NCI-H446 treated with DMSO at 0.1 percent for 48 hours (cell line): ENCODE measurements at places on chromosomes 5 and 9.
A peak's percentile ranks its signal among the peaks of the same experiment; 100 is the strongest.

DNA sequence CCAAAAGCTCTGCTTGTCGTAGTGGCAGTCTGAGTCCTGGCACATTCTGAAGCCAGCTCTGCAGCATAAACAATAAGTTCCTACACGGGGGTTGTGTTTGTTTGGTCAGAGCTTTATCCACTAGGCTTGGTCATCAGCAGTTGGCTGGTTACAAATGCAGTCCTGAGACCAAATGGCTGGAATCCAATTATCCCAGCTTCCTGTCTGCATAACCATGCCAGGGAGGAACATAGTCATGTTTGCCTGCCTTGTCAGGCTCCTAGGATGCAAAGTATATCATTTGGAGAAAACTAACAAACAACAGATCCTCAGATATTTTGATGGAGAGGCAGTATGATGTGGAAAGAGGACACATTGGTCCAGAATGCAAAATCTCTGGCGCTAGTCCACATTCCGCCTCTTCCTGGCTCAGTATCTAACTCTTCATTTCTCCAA lies 85.8 kb downstream of the FBXO38 start:
- DNase-seq = no peak

- no peak for DNase-seq
Observed at GRCh38 chr5:61202213-61202612, 39.9 kb upstream of the SMIM15 start.

DNA sequence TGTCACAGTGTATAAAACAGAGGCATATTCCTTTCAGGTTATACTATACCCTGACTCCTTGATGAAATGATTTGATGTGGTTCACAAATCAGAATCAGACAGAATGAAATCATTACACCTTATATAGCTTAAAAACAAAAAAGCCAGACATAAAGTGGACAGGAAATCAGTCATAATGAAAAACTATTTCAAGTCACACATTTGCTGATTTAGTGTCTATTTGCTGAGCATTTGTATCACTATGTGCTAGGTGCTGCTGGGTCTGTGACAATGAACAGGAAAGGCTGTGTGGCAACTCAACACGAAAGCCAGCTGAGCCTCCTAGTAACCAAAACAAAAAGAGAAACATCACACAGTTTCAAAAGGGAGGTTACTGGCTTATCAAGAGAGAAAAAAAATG lies 194.0 kb downstream of the EFNA5 start:
- no peak for DNase-seq

DNA sequence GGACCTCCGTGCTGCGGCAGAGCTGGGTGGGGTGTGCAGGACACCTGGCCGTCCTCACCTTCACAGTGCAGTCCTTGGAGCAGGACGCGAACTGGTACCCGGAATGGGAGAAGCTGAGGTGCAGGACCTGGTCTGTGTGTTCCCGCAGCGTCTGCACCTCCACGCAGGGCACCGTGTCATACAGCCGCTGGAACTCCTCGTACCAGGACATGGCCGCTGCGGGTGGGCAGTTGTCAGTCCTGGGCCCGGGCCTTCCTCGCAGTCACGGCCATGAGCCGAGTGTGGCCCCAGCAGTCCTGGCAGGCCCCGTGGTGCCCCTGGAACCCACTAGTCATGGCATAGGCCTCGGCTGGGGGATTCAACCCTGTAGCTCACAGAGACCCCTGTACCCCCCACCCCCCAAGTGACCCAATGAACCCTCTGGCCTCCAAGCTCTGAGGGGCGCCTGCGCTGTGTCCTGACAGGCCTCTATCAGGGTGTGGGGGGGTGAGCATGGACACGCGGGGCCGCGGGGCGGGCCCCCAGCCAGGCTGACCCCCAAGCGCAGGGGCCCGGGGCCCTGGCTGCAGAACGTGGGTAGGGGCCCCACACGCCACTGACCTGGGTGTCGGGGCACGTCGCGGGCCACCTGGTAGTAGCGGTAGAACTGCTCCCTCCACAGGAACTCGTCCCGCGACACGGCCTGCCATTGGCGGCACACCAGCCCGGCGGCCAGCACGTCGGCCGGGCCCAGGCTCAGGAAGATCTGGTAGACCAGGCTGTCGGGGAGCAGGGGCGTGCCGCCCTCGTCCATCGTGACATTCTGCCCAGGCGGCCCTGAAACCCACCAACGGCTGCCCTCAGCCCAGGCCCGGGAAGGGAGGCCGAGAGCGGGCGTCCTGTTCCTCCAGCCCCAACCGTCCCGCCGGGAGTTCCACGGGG lies 987 bp downstream of the FBXW5 start:
- DNase-seq = no peak

DNA sequence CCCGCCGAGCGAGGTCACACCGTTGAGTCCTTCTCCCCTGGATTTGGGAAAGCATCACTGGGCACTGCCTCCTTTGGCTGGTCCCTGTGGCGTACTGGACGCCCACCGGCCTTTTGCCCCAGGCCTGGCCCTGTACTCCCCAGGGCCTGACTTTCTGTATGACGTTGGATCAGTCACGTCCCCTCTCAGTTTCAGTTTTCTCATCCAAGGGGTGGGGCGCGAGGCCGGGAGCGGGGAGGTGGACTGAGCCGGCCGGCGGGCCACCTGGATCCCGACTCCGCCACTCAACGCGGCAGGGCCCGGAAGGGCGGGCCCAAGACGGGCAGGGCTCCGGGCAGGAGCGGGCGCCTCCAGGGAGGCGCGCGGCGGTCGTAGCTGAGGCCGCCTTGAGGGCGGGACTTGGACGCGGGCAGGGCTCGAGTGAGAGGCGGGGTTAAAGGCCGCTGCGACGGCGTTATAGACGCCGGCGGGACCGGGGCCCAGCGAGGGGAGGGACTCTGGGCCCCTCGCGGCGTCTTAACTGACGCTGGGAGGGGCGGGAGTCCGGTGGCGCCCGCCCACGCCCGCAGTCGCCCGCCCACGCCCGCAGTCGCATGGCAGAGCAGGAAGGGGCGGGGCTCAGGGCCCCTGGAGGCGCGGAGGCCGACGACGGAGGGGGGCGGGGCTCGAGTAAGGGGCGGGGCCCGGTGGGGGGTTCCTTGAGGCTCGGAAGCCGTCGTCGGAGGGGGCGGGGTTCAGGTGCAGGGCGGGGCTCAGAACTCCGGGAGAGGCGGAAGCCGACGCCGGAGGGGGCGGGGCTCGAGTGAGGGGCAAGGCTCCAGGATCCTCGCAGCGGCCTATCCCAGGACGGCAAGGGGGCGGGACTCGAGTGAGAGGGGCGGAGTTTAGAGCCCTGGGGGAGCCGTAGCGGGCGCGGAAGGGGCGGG lies 549 bp upstream of the CARD19 start:
- peak; percentile 90 for DNase-seq

GRCh38 chr5:134063188-134063820 lies 51.2 kb upstream of the TCF7 start:
- DNase-seq = no peak

- no peak for DNase-seq
Observed at GRCh38 chr9:128404560-128404959, 16.1 kb upstream of the CERCAM start.
